ENCODE measurements at places on chromosomes 12 and 14. TPM values are rescaled to one million over a fixed set of nuclear protein-coding genes. Genes with fewer than 3 reads are reported as not detected.

- no peaks in the 10 kb centered on the region for H3K36me3 ChIP-seq
- peaks cover 23% of the 10 kb centered on the region for H3K4me1 ChIP-seq
- no peak for DNase-seq
Observed at GRCh38 chr14:101947577-101947903, 16.8 kb upstream of the DYNC1H1 start.

GRCh38 chr14:22002860-22003284 lies 329.3 kb upstream of the OR4E1 start:
- peaks cover 7% of the 10 kb centered on the region for H3K4me1 ChIP-seq
- H3K36me3 ChIP-seq, result no peaks in the 10 kb centered on the region
- H3K27me3 ChIP-seq, result no peaks in the 10 kb centered on the region
- peak; percentile 82 for DNase-seq

The PDE3A gene
- not detected for total RNA-seq

DNA sequence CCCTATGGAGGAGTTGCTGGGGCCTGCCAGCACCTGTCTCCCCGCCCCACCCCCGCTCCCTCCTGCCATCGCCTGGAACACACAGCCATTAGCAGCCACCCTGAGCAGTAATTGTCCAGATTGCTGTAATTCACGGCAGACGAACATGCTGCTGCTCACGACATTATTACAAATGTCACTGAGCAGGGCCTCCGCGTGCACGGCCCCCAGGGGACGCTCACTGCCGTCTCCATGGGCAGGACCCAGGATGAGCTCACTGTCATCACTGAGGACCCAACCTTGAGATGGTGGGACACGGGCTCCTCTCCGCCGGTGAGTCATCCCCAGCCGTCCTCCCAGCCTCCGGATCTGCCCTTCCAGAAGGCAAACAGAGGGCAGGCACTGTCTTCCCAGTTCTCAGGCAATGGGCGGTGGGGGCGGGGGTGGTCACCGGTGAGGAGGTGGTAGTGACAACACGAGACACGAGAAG lies 100.4 kb downstream of the RFLNA start:
- peaks cover 32% of the 10 kb centered on the region for H3K4me1 ChIP-seq
- H3K27ac ChIP-seq, result no peak overlapping the region
- H3K36me3 ChIP-seq, result peaks cover 50% of the 10 kb centered on the region
- no peak for DNase-seq
- H3K27me3 ChIP-seq, result no peaks in the 10 kb centered on the region

GRCh38 chr12:4270831-4271716 lies 2.5 kb upstream of the CCND2 start:
- peaks cover 3% of the 10 kb centered on the region for H3K36me3 ChIP-seq
- peak overlapping the region; percentile 79 for H3K27ac ChIP-seq
- DNase-seq, result peak; percentile 16
- peak overlapping the region; percentile 95 for H3K4me3 ChIP-seq
- H3K27me3 ChIP-seq, result no peaks in the 10 kb centered on the region

DNA sequence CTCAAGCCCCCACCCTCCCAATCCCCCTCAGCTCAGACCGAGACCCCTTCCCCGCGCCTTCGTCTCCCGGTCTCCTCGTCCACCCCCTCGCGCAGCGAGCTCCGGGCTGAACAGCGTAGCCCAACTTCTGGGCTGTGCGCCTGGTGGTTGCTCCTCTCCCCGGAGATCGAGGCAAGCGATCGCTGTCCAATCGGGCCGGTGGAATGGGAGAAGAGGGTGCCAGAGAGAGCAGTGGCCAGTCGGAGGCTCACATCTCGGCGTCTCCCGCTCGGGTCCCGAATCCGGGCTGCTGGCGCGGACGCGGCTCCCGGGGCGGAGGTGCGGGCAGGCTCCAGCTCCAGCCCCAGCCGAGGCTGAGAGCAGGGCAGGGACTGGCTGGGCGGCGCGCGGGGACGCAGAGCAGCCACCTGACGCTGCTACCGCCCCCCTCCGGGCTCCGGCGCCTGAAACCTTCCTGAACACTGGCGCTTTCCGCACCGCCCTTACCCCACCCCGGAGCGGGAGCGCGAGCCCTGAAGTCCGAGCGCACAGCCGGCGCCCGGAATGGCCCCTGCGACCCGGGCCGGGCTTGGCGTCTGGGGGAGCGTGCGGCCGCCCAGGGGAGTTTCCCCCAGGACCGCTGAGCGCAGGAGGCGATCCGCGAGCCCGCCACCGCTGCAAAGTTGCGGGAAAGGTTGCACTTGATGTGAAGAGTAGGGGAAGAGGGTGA lies 508 bp upstream of the KCNH5 start:
- H3K27ac ChIP-seq, result no peak overlapping the region
- peaks cover 16% of the 10 kb centered on the region for H3K27me3 ChIP-seq
- DNase-seq, result no peak
- H3K4me1 ChIP-seq, result no peaks in the 10 kb centered on the region
- H3K36me3 ChIP-seq, result no peaks in the 10 kb centered on the region

- H3K4me1 ChIP-seq, result peaks cover 6% of the 10 kb centered on the region
- no peak for DNase-seq
- no peaks in the 10 kb centered on the region for H3K36me3 ChIP-seq
- H3K27me3 ChIP-seq, result peaks cover 5% of the 10 kb centered on the region
Observed at GRCh38 chr14:74360163-74360562, 11.9 kb downstream of the VRTN start.

GRCh38 chr14:39454906-39455539 lies 22.8 kb upstream of the FBXO33 start:
- no peaks in the 10 kb centered on the region for H3K27me3 ChIP-seq
- H3K27ac ChIP-seq, result no peak overlapping the region
- no peak overlapping the region for H3K4me3 ChIP-seq

The GYS2 gene
- 0.22 TPM for total RNA-seq

DNA sequence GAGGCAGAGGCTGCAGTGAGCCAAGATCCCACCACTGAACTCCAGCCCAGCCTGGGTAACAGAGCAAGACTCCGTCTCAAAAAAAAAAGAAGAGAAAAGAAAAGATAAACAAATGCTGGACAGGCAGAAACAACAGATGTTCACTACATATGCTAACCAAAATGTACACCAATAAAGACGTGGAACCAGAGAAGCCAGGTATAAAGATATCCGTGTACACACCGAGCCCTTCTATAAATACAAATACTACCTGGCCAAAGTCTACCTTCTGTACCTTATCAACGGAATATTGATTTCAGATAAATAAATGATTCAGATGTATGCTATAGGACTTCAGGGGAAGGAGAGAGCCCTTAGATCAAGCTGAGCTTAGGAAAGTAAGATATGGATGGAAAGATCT lies 10.8 kb upstream of the KRT8 start:
- H3K36me3 ChIP-seq, result no peaks in the 10 kb centered on the region
- H3K4me3 ChIP-seq, result no peak overlapping the region
- H3K27me3 ChIP-seq, result no peaks in the 10 kb centered on the region
- H3K27ac ChIP-seq, result no peak overlapping the region
- DNase-seq, result no peak

- DNase-seq, result no peak
- H3K36me3 ChIP-seq, result peaks cover 21% of the 10 kb centered on the region
- H3K27me3 ChIP-seq, result no peaks in the 10 kb centered on the region
- peaks cover 14% of the 10 kb centered on the region for H3K4me1 ChIP-seq
- H3K27ac ChIP-seq, result no peak overlapping the region
Observed at GRCh38 chr14:89550821-89551220, 133.8 kb upstream of the FOXN3 start.

GRCh38 chr12:20625531-20625930 lies 69.6 kb upstream of the SLCO1C1 start:
- DNase-seq, result no peak
- no peak overlapping the region for H3K27ac ChIP-seq
- no peaks in the 10 kb centered on the region for H3K4me1 ChIP-seq
- H3K36me3 ChIP-seq, result no peaks in the 10 kb centered on the region
- H3K4me3 ChIP-seq, result no peak overlapping the region
- no peaks in the 10 kb centered on the region for H3K27me3 ChIP-seq

GRCh38 chr14:80419769-80420168 lies 208.5 kb upstream of the DIO2 start:
- H3K27me3 ChIP-seq, result no peaks in the 10 kb centered on the region
- DNase-seq, result no peak
- H3K36me3 ChIP-seq, result no peaks in the 10 kb centered on the region
- H3K4me1 ChIP-seq, result no peaks in the 10 kb centered on the region
- H3K27ac ChIP-seq, result no peak overlapping the region

The TFCP2 gene
- 9.4 TPM for total RNA-seq

The ARG2 gene
- total RNA-seq, result 3.7 TPM

GRCh38 chr14:58626431-58626831 lies 11.3 kb upstream of the DACT1 start:
- H3K4me3 ChIP-seq, result no peak overlapping the region
- no peaks in the 10 kb centered on the region for H3K27me3 ChIP-seq
- DNase-seq, result no peak
- no peaks in the 10 kb centered on the region for H3K4me1 ChIP-seq
- no peaks in the 10 kb centered on the region for H3K36me3 ChIP-seq

- H3K4me1 ChIP-seq, result peaks cover 19% of the 10 kb centered on the region
- DNase-seq, result no peak
Observed at GRCh38 chr12:9795945-9796344, 31.3 kb upstream of the KLRF1 start.

The CISTR gene
- total RNA-seq, result not detected

All from CD4-positive, alpha-beta T cell (primary cell).